ENCODE measurements at places on chromosomes 13 and 19.

- no peak for DNase-seq
These were observed 12.0 kb upstream of the NUMBL start for GRCh38 chr19:40702337-40703012.

GRCh38 chr19:48796298-48797083 is 14.3 kb downstream of the BCAT2 start:
- DNase-seq = no peak

GRCh38 chr13:78402708-78403400 is 200.5 kb downstream of the POU4F1 start:
- no peak for DNase-seq

- DNase-seq = peak; percentile 48
These were observed 36.5 kb downstream of the B3GLCT start for GRCh38 chr13:31236211-31236786.

DNA sequence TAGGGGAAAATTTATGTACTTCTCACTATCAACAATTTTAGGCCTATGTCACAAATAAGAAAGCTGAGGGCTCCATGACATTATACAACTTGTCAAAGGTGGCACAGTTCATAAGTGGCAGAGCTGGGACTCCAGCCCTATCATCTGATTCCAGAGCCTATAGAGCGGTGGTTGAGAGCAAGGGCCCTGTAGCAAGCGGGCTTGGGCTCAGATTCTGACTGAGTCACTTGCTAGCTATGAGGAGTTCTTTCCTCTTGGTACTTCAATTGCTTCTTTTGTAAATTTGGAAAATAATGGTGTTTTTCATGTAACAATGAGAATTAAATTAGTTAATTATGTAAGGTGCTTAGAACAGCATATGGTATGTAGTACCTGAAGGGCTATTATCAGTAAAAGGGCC is 28.7 kb upstream of the FAM216B start:
- DNase-seq = no peak

DNA sequence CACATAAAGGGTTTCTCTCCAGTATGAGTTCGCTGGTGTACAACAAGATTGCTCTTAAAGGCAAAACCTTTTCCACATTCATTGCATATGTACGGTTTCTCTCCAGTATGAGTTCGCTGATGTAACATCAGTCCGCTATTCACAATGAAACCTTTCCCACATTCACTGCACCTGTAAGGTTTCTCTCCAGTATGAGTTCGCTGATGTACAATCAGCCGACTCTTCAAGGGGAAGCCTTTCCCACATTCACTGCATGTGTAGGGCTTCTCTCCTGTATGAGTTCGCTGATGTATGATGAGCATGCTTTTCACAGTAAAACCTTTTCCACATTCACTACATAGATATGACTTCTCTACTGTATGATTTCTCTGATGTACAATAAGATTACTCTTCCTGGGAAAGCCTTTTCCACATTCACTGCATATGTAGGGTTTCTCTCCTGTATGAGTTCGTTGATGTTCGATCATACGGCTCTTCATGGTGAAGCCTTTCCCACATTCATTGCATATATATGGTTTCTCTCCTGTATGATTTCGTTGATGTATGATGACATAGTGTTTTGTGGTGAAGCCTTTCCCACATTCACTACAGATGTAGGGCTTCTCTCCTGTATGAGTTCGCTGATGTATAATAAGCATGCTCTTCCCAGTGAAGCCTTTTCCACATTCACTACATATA is 6.0 kb upstream of the ZNF614 start:
- DNase-seq = no peak

DNA sequence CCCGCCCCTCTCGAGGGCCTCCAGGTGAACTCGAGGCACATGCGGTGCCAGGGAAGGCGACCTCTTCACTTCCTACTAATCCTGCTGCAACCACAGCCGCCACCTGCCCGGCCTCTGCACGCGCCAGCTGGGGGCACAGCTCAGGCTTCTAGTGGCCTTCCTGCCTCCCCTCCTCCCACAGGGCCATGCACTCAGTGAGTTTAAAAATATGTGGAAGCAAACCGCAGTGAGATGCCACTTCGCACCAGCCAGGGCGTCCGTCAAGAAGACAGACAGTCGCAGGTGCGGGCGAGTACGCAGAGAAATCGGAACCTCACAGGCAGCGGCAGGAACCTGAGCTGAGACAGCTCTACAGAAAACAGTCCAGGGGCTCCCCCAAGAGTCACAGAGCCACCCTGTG is 10.4 kb downstream of the LMNB2 start:
- DNase-seq = peak; percentile 72

DNA sequence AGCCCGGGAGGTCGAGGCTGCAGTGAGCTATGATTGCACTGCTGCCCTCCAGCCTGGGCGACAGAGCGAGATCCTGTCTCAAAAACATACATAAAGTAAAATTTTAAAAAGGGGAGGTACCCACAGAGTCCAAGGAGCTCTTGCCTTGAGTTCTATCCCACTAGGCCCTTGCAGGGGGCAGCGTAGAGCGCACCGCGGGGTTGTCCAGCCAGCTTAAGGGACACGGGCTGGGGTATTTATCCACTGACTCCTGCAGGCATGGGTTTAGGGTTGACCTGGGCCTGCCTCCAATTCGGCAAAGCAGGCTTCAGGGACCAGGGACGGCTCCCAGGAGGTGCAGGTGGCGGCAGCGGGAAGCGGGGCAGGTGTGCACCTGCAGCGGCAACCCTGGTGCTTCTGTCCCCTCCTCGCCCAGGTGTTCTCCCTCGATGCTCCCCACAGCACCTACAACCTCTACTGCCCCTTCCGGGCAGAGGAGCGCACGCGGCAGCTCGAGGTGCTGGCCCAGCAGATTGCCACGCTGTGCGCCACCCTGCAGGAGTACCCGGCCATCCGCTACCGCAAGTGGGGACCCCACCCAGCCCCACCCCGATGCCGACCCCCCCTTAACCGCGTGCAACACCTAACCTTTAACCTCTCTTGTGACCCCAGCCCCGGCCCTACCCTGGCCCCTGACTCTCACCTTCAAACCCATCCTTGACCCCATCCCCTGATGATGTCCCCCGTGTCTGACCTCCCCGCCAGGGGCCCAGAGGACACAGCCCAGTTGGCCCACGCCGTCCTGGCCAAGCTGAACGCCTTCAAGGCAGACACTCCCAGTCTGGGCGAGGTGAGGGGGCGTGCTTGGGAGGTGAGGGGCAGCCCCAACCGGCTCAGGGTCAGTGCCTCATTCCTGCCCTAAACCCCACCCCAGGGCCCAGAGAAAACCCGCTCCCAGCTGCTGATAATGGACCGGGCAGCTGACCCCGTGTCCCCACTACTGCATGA is 4.7 kb downstream of the STXBP2 start:
- DNase-seq = no peak

DNA sequence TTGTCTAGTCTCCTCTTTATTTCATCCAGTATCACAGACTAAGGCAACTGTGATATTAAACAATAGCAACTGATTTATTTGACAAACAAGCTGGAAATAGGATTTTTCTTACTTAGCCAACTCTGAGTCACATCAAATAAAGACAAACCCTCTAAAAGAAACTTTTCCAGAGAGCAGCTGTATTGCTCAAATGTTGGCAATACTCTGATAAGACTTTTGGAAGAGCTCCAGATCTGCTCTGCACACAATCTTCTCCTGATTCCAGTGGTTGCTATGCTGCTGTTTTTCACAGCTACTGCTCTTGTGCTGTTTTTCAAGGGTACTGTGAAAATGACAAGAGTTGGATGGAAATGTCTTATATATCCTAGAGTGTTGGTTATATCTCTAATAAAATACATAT is 1479.2 kb downstream of the SLITRK5 start:
- DNase-seq = no peak

DNA sequence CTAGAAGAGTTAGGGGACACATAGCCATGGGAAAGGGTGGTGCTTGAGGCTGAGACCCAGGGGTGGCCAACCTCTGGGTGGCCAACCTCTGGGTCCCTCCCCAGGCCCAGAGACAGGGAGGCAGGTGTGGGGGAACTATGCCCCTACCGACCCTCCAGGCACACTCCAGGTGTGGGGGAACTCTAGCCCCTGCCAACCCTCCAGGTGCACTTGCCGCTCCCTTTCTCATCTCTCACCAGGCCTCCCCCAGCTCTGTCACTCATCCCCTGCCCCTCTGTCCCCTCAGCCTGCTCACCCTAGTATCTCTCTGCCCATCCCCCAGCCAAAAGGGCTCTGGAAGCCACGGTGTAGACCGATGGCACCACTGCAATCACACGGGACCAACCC is 10.6 kb upstream of the VSTM2B start:
- no peak for DNase-seq

DNA sequence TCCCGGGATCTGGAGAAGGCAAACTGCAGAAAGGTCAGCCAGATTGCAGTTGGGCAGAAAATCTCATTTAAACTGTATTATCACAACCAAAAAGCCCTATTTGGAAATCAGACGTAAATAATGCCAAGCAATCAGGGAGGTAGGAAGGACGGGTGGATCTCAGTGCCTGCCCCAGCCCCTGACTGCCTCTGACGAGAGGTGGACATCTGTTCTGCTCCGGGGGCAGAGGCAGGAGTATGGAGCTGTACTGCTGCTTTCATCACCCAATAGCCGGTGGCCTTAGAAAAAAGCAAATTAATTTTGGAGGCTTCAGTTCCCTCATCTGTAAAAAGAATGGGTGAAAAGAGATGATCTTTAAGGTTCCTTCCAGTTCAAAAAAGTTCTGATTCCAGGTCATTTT is 43.6 kb upstream of the WASF3 start:
- DNase-seq = no peak

DNA sequence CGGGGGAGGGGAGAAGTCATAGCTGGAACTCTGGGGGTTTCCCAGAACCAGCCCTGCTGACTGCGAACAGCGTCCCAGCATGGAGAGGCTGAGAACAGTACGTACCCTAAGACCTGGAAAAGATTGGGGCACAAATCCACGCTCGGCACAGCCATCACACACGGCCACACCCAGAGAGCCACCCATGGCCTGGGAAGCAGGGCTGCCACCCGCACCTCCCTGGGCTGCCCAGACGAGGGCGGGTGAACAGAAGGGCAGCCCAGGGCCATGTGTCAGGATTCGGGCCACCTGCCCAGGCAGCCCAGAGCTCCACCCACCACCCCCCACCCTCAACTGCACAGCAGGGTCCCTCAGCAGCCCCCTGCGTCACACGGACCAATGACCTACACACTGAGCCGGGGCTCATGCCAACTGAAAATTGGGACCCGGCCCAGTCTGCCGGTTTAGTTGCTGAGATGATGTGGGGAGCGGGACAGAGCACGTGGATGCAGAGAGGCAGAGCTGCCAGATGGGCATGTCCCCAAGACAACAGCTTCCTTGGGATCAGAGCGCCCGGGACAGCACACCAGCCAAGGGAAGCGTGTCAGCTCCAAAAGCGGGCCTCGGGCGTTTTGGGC is 8.5 kb downstream of the UBXN6 start:
- no peak for DNase-seq

- no peak for DNase-seq
These were observed 289.9 kb downstream of the DACH1 start for GRCh38 chr13:71577127-71577526.

DNA sequence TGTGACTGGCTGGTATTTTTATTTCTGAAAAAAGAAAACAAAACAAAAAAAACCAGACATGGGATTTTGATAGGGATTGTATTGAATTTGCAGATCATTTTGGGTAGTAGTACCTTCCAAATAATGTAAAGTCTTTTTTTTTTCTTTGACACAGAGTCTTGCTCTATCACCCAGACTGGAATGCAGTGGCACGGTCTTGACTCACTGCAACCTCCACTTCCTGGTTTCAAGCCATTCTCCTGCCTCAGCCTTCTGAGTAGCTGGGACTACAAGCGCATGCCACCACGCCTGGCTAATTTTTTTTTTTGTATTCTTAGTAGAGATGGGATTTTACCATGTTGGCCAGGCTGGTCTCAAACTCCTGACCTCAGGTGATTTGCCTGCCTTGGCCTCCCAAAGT is 4.2 kb downstream of the ZNF101 start:
- DNase-seq = no peak

DNA sequence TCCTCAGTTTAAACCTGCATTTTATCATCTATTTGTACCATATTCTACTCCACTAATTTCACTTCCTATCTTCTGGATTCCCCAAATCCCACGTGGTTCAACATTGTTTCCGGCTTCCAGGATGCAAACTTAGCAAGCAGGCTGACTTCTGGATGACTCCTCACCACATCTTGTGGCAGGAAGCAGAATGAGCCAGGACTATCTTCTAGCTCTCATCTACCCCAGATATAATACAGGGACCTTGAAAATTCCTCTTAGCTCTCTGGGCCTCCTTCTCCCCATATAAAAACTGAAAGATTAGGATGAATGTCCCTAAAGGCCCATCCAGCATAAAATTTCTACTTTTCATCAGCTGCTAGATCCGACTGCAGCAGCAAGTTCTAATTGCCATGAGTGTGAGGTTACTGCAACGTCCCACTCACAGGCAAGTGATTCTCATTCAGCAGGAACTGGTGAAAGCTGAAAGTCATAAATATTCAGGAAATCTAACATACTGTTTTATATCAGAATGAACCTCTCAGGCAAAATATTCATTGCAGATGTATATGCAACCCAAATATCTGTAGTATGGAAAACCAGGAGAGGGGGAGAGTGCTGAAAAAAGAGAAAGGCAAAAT is 93.4 kb downstream of the KCTD12 start:
- DNase-seq = no peak

- DNase-seq = no peak
These were observed 87.7 kb downstream of the LHFPL6 start for GRCh38 chr13:39515224-39515714.

DNA sequence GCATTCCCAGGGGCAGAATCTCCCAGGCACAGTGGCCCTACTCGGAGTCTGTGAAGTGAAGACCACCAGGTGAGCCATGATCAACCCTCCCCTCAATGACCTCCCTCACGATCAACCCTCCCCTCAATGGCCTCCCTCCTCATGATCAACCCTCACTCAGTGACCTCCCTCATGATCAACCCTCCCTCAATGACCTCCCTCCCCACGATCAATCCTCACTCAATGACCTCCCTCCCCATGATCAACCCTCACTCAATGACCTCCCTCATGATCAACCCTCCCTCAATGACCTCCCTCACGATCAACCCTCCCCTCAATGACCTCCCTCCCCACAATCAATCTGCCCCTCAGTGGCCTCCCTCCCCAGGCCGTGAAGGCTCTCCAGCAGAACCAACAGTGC is 32.1 kb downstream of the SBNO2 start:
- DNase-seq = no peak

- no peak for DNase-seq
These were observed 10.7 kb downstream of the MARCHF2 start for GRCh38 chr19:8423817-8424223.

GRCh38 chr19:2998642-2999041 is 21.3 kb downstream of the TLE6 start:
- no peak for DNase-seq

GRCh38 chr13:24224232-24224680 is 63.7 kb downstream of the SPATA13 start:
- DNase-seq = no peak

Data from B cell (primary cell).